CD4-positive, alpha-beta memory T cell (primary cell): ENCODE measurements at places on chromosomes 12 and 14. TPM values are rescaled to one million over a fixed set of nuclear protein-coding genes. Genes with fewer than 3 reads are reported as not detected.

SERPINA10 gene
- not detected for total RNA-seq

SLCO1C1 gene
- total RNA-seq = not detected

MYH6 gene
- not detected for total RNA-seq

CACNA2D4 gene
- total RNA-seq = 15.1 TPM

NPFF gene
- not detected for total RNA-seq

POTEG gene
- not detected for total RNA-seq

SPIC gene
- total RNA-seq = not detected

AICDA gene
- total RNA-seq = not detected

GRCh38 chr14:62429683-62430082 lies 615.6 kb downstream of the KCNH5 start:
- DNase-seq = no peak
- H3K36me3 ChIP-seq = no peaks in the 10 kb centered on the region
- H3K4me1 ChIP-seq = no peaks in the 10 kb centered on the region

GRCh38 chr14:59313144-59313651 lies 124.7 kb downstream of the DAAM1 start:
- no peak for DNase-seq
- no peaks in the 10 kb centered on the region for H3K27me3 ChIP-seq
- no peak overlapping the region for H3K27ac ChIP-seq

DNA sequence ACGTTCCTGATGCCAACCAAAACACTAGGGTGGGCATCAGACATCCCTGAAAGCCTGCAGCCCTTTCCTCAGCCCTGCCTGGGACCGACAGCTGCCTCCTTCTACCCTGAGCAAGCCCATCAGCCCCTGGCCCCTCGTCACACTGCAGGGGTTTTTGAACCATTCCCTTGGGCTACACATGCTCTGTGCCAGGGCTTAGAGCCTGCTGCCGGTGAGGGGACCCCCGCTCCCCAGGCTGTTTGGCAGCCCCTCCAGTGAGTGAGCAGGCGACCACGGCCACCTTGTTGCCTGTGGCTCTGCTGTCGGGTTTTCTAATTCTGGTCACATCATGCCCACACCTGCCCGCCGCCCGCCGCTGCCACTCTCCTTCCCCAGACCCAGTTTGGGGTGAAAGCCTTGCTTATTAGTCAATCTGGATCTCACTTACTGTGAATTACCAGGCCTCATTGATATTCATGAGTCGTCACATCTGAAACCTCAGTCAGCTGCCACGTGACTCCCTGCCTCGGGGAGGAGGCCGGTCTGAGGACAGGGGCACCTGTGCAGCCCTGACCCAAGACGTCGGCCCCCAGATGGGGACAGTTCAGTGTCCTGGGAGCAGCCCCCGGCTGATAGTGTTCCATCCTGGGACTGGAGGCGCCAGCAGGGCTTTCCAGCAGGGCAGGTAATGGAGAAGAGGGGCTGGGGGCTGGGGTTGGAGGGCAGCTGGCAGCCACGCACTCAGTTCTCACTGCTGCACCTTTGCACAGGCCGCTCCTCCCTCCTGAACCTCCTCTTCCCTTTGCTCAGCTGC lies 163.0 kb downstream of the RBM19 start:
- no peaks in the 10 kb centered on the region for H3K36me3 ChIP-seq
- H3K4me3 ChIP-seq = no peak overlapping the region
- H3K27ac ChIP-seq = no peak overlapping the region
- no peaks in the 10 kb centered on the region for H3K4me1 ChIP-seq
- DNase-seq = no peak

GRCh38 chr12:62744551-62744950 lies 190.4 kb downstream of the PPM1H start:
- no peaks in the 10 kb centered on the region for H3K36me3 ChIP-seq
- H3K4me3 ChIP-seq = no peak overlapping the region
- H3K4me1 ChIP-seq = no peaks in the 10 kb centered on the region
- no peak overlapping the region for H3K27ac ChIP-seq
- DNase-seq = no peak

DNA sequence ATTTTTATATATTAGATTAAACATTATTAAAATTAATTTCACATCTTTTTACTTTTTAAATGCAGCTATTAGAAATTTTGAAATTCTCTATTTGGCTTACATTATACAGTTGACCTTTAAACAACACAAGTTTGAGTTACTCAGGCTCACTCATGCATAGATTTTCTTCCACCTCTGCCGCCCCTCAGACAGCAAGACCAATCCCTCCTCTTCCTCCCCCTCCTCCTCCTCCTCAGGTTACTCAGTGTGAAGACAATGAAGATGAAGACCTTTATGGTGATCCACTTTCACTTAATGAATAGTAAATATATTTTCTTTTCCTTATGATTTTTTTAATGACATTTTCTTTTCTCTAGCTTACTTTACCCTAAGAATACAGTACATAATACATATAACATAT lies 136.2 kb downstream of the LLPH start:
- no peak for DNase-seq
- no peaks in the 10 kb centered on the region for H3K27me3 ChIP-seq
- no peaks in the 10 kb centered on the region for H3K36me3 ChIP-seq
- no peaks in the 10 kb centered on the region for H3K4me1 ChIP-seq

- no peak for DNase-seq
- no peak overlapping the region for H3K27ac ChIP-seq
- H3K36me3 ChIP-seq = no peaks in the 10 kb centered on the region
Observed at GRCh38 chr14:104868060-104868740, 3.1 kb downstream of the CEP170B start.

DNA sequence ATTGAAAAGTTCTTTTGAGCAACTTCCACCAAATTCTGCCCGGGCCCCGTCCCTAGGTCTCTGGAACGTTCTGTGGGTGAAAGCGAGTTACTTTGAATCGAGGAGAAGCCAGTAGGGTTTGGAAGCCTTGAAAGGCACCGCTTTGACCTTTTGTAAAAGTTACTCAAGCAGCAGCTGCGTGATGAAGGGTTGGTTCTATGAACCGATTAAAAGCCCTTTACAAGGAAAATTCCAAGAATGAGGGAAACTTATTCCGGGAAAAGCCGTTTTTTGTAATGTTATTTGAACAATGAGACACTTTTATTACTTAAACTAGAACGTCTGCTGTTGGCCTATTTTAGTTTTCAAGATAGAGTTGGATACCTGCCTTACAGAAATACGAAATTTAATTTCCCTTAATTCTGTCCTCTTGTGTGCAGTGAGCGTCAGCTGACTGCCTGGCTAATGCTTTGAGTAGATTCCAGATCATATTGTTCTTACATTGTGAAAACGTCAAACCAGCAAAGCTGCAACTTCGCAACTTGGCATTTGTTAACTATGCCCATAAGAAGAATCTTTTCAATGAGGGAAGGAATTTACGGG lies 906 bp downstream of the LARP4 start:
- H3K4me1 ChIP-seq = peaks cover 28% of the 10 kb centered on the region
- peak overlapping the region; percentile 76 for H3K27ac ChIP-seq
- no peaks in the 10 kb centered on the region for H3K27me3 ChIP-seq
- no peaks in the 10 kb centered on the region for H3K36me3 ChIP-seq

- H3K4me1 ChIP-seq = no peaks in the 10 kb centered on the region
- no peak for DNase-seq
Observed at GRCh38 chr12:104164634-104165033, 26.6 kb upstream of the NFYB start.

DNA sequence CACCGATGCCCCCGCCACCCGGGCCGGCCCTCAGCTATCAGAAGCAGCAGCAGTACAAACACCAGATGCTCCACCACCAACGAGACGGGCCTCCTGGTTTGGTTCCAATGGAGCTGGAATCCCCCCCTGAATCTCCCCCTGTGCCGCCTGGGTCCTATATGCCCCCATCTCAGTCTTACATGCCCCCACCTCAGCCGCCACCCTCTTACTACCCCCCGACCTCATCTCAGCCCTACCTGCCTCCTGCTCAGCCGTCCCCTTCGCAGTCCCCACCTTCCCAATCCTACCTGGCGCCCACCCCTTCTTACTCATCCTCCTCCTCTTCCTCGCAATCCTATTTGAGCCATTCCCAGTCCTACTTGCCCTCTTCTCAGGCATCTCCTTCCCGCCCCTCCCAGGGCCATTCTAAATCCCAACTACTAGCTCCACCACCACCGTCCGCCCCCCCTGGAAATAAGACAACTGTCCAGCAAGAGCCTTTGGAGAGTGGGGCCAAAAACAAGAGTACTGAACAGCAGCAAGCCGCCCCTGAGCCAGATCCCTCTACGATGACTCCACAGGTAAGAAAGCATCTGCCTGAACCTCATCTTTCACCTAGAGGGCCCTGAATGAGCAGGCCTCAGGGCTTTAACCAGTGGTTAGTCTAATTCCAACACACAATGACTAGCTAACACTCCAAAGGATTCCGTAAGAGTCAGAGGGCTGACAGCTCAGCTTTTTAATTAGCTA lies 851 bp downstream of the YLPM1 start:
- H3K27me3 ChIP-seq = no peaks in the 10 kb centered on the region
- H3K4me1 ChIP-seq = peaks cover 56% of the 10 kb centered on the region
- no peaks in the 10 kb centered on the region for H3K36me3 ChIP-seq
- peak overlapping the region; percentile 77 for H3K4me3 ChIP-seq

- H3K27me3 ChIP-seq = no peaks in the 10 kb centered on the region
- H3K36me3 ChIP-seq = no peaks in the 10 kb centered on the region
- no peaks in the 10 kb centered on the region for H3K4me1 ChIP-seq
- no peak for DNase-seq
Observed at GRCh38 chr12:100743060-100743459, 51.5 kb upstream of the ANO4 start.

GRCh38 chr12:63150713-63151622 lies at the start of gene AVPR1A:
Gene AVPR1A (minus strand): TSS chr12:63151201. CDS start chr12:63150836, 365 bp downstream.
- no peak for DNase-seq
- H3K27me3 ChIP-seq = peaks cover 13% of the 10 kb centered on the region
- no peaks in the 10 kb centered on the region for H3K4me1 ChIP-seq
- H3K4me3 ChIP-seq = no peak within 1 kb of the TSS

- H3K4me3 ChIP-seq = no peak overlapping the region
- H3K27me3 ChIP-seq = no peaks in the 10 kb centered on the region
- DNase-seq = no peak
- H3K27ac ChIP-seq = no peak overlapping the region
Observed at GRCh38 chr12:115194857-115195256, 510.9 kb upstream of the TBX3 start.

- no peak overlapping the region for H3K27ac ChIP-seq
- no peaks in the 10 kb centered on the region for H3K36me3 ChIP-seq
- no peak for DNase-seq
- no peaks in the 10 kb centered on the region for H3K27me3 ChIP-seq
- no peaks in the 10 kb centered on the region for H3K4me1 ChIP-seq
Observed at GRCh38 chr12:72448805-72449204, 176.6 kb downstream of the TRHDE start.

- no peak for DNase-seq
- no peak overlapping the region for H3K27ac ChIP-seq
- no peaks in the 10 kb centered on the region for H3K4me1 ChIP-seq
- H3K36me3 ChIP-seq = no peaks in the 10 kb centered on the region
- no peaks in the 10 kb centered on the region for H3K27me3 ChIP-seq
Observed at GRCh38 chr14:30179381-30180130, 251.9 kb upstream of the PRKD1 start.

DNA sequence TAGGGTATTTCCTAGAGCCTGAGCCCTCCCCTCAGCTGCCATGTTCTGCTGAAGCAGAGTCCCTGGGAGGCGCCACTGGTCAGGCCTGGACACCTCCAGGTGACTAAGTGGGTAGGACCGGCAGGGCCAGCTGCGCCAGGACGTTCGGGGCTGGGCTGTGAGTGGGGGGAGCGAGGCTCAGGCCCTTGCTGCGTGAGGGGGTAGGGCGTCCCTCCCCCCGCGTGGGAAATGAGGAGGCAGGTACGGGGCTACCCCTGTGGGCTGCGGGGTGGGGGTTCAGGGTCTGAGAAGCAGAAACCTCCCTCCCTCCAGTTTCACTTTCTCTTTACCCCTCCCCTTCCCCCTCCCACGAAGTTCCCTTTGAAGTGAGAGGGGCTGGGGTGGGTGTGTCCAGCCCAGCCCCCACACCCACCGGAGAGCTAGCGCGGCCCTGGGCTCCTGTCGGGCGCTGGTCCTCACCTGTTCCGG lies 22.1 kb upstream of the KIF26A start:
- H3K27ac ChIP-seq = no peak overlapping the region
- no peak for DNase-seq
- no peaks in the 10 kb centered on the region for H3K36me3 ChIP-seq

- no peaks in the 10 kb centered on the region for H3K36me3 ChIP-seq
- no peak overlapping the region for H3K27ac ChIP-seq
- no peaks in the 10 kb centered on the region for H3K27me3 ChIP-seq
- H3K4me1 ChIP-seq = no peaks in the 10 kb centered on the region
- H3K4me3 ChIP-seq = no peak overlapping the region
Observed at GRCh38 chr12:65756956-65757511, 67.2 kb upstream of the HMGA2 start.

DNA sequence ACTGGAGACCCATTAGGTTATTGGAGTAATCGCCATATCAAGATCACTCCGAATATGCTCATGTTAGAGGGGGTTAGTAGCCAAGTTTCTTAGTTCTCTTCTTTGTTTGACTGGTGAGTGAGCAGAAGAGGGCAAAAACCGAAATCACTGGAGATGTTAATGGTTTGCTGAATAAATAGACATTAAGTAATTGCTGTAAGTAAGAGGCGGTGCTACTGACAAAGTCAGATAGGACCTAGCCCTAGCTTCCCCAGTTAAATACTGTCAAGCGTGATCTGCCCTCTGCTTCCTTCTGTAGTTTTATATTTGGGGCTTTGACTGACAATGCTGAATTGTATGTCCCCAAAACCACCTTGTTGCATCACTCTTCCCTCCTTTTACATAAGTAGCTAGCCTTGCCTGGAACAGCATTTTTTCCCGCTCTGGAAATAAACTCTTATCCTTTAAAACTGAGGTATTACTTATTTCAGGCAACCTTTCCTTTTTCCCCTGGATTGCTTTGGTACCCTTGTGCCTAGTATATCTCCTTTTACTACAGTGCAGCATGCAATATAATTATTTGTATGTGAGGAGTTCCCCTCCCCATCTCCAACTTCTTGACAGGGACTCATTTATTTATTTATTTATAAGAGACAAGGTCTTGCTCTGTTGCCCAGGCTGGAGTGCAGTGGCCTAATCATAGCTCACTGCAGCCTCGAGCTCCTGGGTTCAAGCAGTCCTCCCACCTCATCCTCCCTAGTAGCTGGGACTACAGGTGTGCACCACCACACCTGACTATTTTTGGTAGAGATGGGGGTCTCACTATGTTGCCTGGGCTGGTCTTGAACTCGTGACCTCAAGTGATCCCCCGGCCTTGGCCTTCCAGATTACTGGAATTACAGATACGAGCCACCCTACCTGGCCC lies 1.4 kb downstream of the SNRPF start:
- H3K36me3 ChIP-seq = peaks cover 27% of the 10 kb centered on the region
- H3K4me3 ChIP-seq = peak overlapping the region; percentile 90
- H3K27ac ChIP-seq = peak overlapping the region; percentile 75
- DNase-seq = no peak
- no peaks in the 10 kb centered on the region for H3K27me3 ChIP-seq
- H3K4me1 ChIP-seq = peaks cover 27% of the 10 kb centered on the region

GRCh38 chr12:69284131-69284530 lies 44.8 kb downstream of the CPSF6 start:
- no peak overlapping the region for H3K4me3 ChIP-seq
- H3K36me3 ChIP-seq = no peaks in the 10 kb centered on the region

DNA sequence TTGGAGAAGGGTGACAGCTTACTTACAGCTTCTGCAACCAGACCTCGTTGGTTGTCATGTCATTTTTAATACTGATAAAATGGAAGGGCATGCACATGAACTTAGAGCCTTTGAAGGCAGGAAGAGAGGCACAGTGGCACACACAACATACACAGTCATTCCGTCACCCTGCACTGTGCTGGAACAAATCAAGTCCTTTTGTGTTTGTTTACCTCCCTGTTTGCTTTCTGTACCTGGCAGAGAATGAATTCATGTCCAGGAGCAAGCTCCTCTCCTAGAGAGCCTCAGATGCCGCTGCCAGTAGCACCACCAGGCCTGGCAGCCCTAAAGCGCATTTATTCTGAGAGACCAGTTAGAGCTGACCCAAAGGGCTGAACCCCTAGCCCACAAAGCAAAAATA lies 460.3 kb downstream of the EGLN3 start:
- H3K27ac ChIP-seq = no peak overlapping the region
- no peaks in the 10 kb centered on the region for H3K36me3 ChIP-seq
- H3K4me1 ChIP-seq = no peaks in the 10 kb centered on the region
- DNase-seq = no peak
- no peaks in the 10 kb centered on the region for H3K27me3 ChIP-seq
- H3K4me3 ChIP-seq = no peak overlapping the region
